Stimulated activated CD4-positive, alpha-beta T cell treated with anti-CD3 and anti-CD28 coated beads, Interleukin-1b, Interleukin-23, amount 100 ng/mL, for 1 hour (primary cell): ENCODE measurements at places on chromosomes 6 and 20.

DNA sequence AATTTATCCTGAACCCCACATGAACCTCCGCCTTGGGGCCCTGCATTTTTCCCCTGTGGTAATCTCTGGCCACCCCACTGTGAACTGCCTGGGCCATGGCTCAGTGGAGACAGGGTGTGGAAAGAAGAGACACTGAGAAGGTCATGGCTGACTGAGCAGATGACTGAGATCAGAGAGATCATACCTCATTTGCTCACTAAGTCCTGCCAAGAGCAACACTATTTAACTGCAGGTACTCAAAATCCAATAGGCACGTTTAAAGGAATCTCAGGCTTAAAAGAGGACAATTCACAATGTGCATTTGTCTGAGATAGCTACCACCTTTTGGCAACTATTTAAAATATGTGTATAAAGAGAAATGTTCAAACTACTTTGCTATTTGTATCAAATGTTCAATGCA lies 305.0 kb downstream of the GMDS start:
- no peak for DNase-seq

DNA sequence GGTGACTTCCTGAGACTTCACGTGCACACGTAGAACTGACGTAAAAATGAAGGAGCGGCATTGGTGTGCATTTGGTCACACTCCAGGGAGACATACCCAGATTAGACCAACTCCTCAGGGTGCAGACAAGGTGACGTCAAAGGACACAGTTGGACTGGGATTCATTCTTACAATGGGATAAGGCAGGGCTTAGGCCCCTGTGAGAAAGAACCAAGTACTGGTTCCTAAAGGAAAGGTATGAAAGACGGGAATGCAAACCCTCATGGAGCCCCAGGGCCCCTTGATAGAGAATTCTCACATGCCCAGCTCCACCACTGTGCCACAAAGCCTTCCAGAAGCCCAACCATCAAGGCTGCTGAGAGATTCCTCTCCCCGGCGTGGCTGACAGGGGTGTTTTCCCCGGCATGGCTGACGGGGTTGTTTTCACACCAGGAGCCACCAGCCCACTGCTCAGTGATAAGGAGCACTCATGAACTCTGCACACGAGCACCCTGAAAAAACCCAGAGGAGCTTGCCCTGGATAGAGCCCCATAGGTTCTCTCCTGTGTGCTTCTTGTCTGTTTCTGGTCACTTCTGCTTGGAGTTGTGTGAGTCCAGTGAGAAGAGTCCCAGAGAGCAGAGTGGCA lies 90.1 kb downstream of the CAP2 start:
- DNase-seq: no peak

DNA sequence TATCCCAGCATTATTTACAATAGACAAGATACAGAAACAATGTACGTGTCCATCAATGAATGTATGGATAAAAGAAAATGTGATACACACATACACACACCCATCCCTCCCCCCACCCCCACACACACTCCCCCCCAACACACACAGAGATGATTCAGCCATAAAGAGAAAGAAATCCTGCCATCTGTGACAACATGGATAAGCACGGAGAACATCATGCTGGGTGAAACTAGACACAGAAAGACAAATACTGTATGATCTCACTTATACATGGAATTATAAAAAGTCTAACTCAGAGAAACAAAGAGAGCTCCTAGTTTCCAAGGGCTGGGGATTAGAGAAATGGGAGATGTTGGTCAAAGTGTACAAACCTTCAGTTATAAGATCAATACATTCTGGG lies 104.8 kb upstream of the LY86 start:
- no peak for DNase-seq

- no peak for DNase-seq
Observed at GRCh38 chr6:62283365-62283764, 2.7 kb downstream of the KHDRBS2 start.

DNA sequence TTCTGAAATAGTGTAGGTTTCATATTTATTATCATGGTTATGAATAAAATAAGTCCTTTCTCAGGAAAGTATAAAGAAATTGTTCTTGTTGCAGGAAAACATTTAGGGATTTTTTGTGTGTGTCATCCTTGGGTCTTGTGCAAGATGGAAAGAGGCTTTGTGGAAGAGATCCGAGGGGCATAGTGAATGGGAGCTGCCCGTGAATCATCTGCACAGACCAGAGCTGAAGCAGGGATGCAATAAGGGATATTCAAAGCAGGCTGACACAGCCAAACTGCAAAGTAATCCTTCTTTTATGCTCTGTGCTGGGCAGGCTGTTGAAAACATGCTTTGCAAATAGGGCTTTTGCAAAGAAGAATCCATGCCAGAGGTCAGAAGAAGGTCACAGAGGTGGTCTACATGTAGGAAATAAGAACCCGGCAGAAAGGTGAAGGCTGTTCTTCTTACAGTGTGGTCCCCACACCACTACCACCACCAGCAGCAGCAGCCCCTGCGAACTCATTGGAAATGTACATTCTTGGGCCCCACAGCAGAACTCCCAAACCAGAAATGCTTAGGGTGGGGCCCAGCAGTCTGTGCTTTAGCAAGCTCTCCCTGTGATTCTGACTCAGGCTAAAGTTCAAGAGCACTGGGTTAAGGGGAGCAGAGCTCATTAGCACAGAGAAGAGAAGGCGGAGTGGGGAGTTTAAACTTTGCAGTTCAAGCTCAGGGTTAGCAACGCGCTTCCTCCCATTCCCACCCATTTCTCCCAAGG lies 237.6 kb downstream of the QKI start:
- DNase-seq: no peak

DNA sequence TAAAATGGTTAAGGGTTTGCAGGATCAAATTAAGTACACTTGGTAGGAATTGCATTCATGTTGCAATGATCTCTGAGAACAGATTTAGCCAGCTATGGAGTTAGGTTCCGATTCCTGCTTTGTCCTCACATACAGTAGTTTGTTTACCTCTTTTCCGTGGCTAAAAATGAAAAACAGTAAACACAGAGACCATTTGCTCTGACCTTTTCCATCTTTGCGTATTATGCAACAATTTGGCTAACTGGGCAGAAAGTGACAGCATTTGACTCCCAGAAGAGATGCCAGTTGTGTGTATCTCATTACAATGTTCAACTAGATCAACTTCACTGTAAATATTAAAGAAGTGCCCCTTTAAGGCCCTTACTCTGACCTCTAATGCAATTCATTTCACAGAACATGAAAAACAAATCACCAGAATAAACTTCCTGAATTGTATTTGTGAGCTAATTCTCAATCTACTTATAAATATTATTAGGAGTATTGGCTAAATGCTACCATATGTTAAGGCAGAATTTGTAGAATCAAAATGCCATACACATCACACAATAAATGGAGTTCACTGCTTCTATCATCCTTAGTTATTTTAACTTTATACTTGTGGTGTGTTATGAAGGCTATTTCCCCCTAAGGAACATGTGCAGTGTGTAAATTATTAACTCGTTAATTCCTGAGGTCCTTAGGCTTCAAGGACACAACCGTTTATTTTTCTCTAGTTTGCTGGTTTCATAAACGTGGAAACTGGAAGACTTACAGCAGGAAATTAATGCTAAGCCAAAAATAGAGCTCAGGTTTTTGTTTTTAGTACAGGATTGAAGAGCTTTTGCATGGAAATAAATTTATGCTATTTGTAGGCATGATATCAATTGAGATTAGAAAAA lies 380.7 kb upstream of the CITED2 start:
- no peak for DNase-seq

- no peak for DNase-seq
Observed at GRCh38 chr6:30067460-30068139, 602 bp downstream of the PPP1R11 start.

GRCh38 chr20:50598074-50598473 lies 87.9 kb downstream of the PTPN1 start:
- no peak for DNase-seq
